Hematopoietic multipotent progenitor cell (in vitro differentiated cells): ENCODE measurements at places on chromosomes 6 and 20.

GRCh38 chr6:120675886-120676285 lies 658.4 kb downstream of the TBC1D32 start:
- no peak for DNase-seq

- DNase-seq, result no peak
Measured at GRCh38 chr6:23456396-23456795, 669.6 kb upstream of the NRSN1 start.

DNA sequence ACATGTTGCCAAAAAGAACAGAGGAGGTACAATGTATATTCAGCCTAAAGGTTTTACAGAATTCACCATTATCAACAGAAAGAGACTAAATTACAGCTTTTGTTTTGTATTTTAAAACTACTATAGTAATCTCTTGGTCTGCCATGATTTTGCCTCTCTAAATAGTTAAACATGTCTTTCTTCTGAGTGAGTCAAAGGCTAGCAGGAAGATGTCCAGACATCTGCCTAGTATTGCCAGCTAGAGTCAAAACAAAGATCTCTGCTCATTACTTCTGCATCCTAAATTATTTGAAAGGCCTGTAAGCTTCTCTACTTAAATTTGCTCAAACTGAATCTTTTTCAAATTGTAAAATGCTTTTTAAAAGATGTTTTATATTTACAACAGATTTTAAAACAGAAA lies 8.8 kb downstream of the ASF1A start:
- DNase-seq, result no peak

GRCh38 chr20:17655865-17656479 lies 26.1 kb downstream of the RRBP1 start:
- no peak for DNase-seq

DNA sequence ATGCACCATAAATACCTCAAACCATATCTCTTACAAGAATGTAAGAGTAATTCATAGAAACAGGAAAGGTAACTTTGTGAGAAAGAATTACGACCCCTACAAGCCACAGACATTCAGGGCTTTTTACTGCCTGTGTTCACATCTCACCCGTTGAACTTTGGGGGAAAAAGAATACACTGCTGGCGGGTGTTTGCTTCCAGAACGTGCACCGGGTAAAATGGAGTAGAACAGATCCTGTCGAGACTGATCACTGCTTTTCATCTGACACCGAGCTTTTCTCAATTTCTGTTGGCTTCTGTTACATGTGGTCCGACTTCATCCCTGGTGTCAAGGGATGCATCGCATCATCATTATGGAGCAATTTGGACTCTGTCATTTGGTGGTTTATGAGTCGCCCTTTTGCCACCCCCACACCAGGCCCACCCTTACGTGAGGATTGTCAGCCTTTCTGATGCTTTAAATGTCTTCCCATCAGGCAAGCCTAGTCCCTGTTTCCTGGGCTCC lies 219.2 kb upstream of the ZFP64 start:
- DNase-seq, result no peak

- DNase-seq, result no peak
Measured at GRCh38 chr20:16548068-16548672, 25.1 kb downstream of the KIF16B start.

- DNase-seq, result no peak
Measured at GRCh38 chr6:33976437-33977360, 169.2 kb downstream of the GRM4 start.
